ENCODE measurements at places on chromosomes 3 and 15.

DNA sequence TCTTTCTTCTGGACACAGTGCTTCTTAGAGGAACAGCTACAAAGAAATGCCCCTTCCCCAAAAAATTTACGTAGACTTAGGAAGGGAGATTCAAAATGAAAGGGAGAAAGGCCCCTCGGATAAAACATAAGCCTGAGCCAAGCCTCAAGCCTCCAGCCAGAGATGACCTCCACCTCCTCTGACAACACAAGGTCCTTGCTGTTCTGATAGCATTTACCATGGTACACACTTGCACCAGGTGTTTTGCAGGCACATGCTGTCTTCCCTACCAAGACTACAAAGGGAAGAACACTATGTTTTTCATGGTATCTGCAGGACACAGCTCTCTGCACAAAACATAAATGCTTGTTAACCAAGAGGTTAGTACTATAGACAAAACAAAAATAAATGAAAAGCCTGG, 27.8 kb downstream of the RYK start:
- no peak for DNase-seq

DNA sequence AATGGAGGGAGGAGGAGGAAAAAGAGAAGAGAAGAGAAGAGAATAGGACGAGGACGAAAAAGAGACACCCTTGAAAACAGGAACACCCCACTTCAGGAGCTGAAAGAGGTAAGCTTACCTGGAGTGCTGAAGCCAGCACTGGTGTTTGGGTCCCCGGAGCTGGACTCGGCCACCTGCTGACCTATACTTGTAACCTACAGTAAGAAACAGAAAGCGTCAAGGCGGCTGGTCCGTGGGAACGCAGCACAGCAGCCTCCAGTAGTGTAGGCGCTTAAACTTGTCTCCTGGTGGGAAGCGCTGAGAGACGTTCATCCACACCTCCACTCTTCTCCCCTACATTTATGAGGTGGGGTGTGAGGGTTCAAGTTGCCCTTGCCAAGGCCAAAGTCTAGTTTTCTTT, 141.0 kb downstream of the NSMCE3 start:
- DNase-seq: no peak

DNA sequence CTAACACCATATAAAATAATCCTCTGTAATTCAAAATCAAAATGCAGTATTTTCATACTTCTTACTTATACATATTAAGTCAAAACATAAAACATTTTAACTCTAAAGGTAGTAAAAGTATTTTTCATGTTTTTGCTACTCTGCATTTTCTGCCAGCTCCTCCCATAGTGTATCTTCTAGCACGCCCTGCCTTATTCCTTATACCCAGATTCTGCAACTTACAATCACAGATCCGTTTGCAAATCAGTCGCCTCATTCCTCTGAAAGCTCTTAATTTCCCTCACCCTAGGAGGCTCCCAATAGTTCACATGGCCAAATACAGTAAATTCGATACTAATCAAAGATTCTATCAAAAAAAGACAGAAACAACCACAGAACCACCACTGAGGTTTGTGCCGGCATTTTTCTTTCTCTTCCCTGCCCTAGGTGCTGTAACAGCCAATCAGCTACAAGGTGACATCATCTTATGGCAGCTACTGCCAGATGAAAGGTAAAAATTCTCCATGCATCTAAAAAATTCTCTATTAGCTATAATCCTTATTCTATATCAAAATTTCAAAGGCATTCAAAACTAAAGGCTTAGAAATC, 72.9 kb downstream of the CLASP2 start:
- DNase-seq: no peak

- no peak for DNase-seq
Measured at GRCh38 chr3:181913254-181913653, 201.5 kb downstream of the SOX2 start.

GRCh38 chr15:99568625-99569352, 3.0 kb downstream of the MEF2A start:
- no peak for DNase-seq

DNA sequence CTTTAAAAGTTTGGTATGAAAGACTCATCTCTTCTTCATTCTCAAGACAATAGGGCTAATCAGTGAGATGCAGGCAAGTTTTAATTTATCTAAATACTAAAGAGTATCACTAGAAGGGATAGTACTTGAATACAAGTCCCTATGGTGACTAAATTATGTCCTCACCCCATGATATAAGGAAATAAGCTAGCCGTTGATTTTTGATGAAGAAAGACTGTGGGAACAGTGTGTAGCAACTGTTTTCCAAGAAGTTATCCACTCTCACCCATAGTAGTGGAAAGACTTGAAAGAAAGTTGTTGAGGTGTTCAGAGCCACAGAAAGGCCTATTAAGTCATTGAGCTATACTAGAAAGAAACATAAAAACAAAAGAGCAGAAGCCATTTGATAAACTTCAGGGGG, 36.7 kb downstream of the PIK3CA start:
- no peak for DNase-seq
